ENCODE measurements at places on chromosomes 6 and 20. TPM values are rescaled to one million over a fixed set of nuclear protein-coding genes. Genes with fewer than 3 reads are reported as not detected.

DNA sequence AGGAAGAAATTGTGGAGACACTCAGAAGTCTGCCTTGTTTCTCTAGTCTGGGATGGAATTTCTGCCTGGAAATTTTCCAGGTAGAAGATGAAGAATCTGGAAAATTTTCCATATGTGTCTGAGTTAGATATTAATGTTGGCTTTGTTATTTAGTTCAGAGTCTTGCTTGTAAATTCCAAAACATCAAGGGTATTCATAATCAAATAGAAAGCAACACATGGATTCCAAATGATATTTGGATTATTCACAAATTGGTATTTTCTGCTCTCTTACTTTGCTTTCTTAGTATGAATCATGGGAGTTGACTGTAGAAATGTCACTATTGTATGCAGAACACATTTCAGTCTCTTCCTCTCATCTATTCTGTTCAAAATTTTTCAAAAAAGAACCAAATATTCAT lies 116.0 kb downstream of the GRIK2 start:
- DNase-seq, result no peak

GRCh38 chr20:13419477-13419876 lies 198.4 kb downstream of the ISM1 start:
- DNase-seq, result no peak

The PLCB4 gene
- 17.7 TPM for total RNA-seq

DNA sequence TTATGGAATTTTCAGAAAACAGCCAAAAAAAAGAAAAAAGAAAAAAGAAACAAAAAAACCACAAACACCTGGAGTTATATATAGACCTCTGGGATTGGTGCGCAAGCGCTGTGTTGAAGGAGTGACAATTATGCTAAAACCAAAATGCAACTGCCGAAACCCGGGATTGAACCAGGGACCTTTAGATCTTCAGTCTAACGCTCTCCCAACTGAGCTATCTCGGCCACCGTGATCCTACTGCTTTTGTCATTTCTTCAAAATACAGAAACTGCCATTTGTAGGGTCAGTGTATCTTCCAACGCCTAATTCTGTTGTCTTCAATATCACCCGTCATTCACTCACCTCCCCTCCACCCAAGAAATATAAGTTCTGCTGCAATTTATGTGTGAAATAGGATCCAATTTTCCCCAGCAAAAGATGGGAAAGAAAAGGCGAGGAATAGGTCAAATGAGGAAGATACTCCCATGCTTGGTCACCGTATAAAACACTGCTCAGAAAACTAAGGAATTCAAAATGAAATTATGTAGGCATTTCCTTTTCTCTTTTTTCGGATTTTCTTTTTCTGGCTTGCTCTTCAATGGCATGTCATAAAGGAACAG lies 116.0 kb downstream of the TRIM27 start:
- no peak for DNase-seq

The ADTRP gene
- total RNA-seq, result 2.7 TPM

GRCh38 chr6:15363523-15364400 lies 117.9 kb downstream of the JARID2 start:
- DNase-seq, result no peak

The HLA-DQA2 gene
- total RNA-seq, result 6.4 TPM

DNA sequence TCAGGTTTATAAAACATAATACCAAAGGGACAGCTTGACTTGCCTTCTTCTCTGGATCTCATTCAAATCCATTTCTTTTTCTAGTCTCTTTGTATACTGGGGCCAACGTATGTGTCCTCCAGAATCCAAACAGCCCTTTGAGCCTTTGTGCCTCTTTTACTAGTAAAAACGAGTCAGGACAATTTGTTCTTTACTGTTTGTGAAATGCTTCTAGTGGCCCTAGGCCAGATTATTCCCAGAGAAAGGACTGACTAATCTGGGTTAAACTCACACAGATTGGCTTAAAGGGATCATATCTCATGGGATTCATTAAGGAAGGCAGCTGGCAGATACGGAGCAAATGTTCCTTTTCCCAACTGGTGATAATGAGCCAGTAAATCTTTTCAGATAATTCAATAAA lies 32.1 kb upstream of the MANEA start:
- DNase-seq, result no peak

GRCh38 chr20:24208652-24209051 lies 220.1 kb upstream of the GGTLC1 start:
- peak; percentile 30 for DNase-seq

DNA sequence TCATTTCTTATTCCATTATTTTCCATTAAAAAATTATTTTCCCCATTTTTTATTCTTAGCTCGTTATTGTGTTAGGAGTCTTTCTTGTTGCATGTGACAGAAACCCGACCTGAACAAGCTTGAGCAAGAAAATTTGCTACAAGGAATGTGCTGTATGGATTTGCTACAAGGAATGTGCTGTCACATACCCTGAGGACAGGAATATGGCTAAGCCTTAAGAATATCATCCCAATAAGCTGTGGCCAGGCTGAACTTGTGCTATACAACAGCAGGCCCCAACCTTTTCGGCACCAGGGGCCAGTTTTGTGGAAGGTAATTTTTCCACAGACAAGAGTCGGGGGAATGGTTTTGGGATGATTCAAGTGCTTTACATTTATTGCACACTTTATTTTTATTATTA lies 114.0 kb downstream of the TRMT11 start:
- no peak for DNase-seq

GRCh38 chr6:129382916-129383315 lies 327.1 kb downstream of the ARHGAP18 start:
- DNase-seq, result no peak

GRCh38 chr20:1845163-1845523 lies 50.1 kb upstream of the SIRPA start:
- no peak for DNase-seq

DNA sequence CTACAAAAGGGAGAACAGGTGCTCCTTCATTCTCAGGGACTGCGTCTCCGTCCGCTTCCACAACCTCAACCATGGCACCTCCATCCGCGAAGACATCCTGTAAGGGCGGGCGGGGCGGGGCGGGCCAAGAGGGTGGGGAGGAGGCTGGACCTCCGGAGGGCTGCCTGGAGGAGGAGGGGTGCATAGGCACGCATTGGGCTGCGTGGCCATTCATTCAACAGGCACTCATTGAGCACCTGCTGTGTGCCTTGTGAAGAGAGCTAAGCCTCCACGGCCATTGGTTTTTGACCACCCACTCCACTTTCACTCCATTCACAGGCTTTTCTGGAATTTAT lies 435 bp downstream of the ZSWIM3 start:
- DNase-seq, result no peak

The RFX6 gene
- total RNA-seq, result not detected

DNA sequence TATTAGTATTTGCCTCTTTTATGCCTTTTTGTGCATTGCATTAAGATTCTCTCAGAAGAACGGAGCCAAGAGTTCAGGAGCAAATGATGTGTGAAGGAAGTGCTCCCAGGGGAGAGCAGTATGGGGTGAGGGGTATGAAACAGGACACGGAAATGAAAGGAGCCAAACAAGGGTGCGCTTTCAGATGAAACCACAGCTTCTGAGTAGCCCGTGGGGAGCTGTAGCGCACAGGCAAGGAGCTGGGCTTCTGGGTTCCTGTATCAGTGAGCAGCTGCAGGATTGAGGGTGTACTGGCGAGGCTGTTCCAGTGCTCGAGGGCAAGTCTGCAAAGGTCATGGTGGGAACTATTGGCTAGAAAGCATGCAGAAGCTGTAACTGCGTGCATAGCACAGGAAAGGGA lies 25.4 kb downstream of the ANKEF1 start:
- DNase-seq, result no peak

GRCh38 chr6:55562318-55562717 lies 16.7 kb downstream of the HMGCLL1 start:
- DNase-seq, result no peak

- no peak for DNase-seq
Measured at GRCh38 chr6:46174904-46175303, 4.1 kb upstream of the ENPP5 start.

DNA sequence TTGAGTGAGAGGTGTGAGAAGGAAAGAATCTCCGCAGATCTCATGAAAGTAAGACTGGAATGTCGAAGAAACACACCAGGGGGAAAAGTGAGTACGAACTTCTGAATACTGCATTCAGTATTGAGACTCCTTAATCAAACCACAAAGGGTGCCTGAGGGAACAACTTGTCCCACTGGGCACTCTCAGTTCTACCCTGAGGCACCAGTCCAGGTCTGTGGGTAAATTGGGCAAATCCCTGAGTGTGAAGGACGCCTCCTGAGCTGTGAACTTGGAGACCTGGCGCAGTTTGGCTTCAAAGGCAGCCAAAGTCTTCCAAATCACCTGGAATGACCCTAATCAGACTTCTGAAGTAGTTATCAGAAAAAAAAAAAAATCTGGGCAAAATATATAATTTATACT lies 329.7 kb downstream of the BTBD9 start:
- DNase-seq, result no peak

DNA sequence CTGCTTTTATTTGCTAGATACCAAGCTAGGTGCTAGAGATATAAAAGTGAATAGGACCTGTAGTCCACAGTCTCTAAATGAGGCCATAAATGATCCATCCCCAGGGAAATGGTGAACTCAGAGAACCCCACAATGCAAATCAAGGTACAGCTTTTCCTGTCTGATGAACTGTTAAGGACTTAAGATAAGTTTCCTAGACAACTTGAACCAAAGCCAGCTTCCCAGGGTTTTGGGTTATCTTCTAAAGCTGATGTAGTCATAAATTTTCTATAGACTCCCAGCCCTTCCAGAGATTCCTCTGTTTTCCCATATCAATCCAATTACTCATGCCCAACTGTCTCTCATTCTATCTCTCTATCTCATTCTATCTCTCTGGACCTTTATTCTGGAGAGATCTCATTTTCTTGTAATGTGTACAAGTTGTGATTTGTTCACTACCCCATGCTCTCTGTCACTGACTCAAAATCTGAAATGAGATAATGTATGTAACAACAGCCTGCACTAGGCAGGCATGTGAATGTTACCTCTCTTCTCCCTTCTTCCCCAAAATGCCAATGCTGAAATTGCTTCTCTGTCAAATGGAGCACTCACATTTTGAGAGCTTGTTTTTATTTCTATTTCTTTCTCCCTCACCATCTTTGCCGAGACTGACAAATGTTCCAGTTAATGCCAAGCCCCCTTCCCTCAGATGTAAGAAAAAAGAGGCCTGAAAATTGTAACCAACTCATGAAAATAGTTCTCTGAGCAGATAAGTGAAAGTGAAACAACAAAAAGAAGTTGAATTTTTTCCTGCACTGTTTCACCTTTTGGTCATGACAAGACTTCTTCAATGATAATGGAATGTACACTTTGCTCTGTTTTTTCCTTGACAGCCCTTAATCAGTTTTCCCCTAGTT lies 279.9 kb downstream of the SLC35F1 start:
- peak; percentile 32 for DNase-seq

The SIGLEC1 gene
- total RNA-seq, result 20.2 TPM

GRCh38 chr6:105485456-105485855 lies 82.6 kb upstream of the PREP start:
- DNase-seq, result no peak

DNA sequence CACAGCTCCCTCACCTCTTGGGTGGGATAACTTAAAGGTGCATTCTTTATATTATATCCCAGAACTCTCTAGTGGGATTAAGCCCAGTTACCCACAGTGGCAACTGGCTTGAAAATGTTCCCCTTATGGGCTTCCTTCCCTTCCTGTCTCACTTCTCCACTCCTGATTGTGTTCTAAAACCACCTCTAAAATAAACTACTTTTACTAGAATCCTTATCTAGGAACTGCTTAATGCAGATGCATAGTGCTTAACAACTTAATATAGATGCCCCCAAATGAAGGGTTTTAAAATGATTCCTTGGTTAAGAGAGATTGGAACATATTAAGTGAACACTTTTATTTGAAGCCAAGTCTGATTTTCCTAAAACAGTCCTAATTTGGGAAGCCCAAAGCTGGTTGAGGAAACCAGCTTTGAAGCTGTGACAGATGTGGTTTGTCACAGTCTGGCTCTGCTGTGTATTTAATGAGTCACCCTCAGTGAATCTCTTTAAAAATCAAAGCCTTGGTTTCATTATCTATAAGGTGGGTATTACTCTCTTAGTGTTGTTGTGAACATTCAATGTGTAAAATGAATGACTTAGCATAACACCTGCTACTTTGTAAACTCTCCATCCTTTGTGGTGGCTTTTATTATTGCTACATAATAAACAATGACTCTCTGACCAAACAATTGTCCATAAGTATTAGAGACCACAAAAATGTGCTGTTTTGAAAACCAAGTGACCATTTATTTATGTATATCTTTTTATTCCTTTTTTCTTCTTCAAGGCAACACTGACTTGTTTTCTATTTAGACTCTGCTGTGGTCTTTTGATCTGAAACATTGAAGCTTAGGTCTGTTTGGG lies 24.4 kb downstream of the PLCB1 start:
- no peak for DNase-seq

DNA sequence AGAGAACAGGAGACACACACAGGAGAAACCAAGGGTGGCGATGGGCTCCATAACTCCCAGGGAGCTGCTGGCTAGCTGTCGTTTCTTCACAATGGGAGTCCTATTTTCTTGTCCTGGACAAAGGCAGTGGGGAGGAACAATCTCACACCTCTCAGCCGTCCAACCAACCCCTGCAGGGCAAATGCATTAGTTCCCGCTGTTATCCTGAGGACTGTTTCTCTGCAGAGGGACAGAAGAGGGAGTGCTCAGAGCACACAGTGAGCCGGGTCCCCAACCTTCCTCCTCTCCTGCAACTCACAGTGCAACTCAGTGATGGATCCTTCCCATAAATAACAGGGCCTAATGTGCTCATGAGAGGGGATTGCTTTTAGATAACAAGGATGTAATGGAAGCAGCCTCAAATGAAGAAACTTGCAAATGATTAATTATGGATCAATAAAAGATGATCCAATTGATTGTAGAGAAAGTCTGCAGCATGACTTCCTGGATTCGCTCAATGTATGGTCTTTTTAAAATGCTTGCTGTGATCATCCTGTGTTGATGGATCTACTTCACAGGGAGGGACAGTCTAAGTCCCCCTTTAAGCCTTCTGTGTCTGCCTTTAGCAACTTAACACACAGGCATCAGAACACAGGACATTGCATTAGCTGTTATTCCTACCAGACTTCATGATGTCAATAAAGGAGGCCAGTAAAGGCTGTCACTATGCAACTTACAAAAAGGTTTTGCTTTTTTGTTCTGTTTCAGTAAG lies 453.4 kb upstream of the AGPAT4 start:
- DNase-seq, result no peak

GRCh38 chr20:43662943-43663655 lies 3.8 kb upstream of the MYBL2 start:
- DNase-seq, result no peak

GRCh38 chr6:170415318-170415717 lies 108.8 kb downstream of the FAM120B start:
- no peak for DNase-seq

The HTR1B gene
- total RNA-seq, result 1.9 TPM

The BPIFB1 gene
- total RNA-seq, result not detected

The HLA-DMA gene
- total RNA-seq, result 98.5 TPM

GRCh38 chr6:8535519-8535918 lies 100.2 kb upstream of the SLC35B3 start:
- no peak for DNase-seq

- no peak for DNase-seq
Measured at GRCh38 chr20:16441546-16442164, 131.6 kb downstream of the KIF16B start.

GRCh38 chr20:37673444-37673843 lies 20.4 kb upstream of the CTNNBL1 start:
- DNase-seq, result no peak

The KIF25 gene
- not detected for total RNA-seq

GRCh38 chr6:155273431-155273830 lies 9.6 kb downstream of the CLDN20 start:
- peak; percentile 44 for DNase-seq

The NFKBIL1 gene
- total RNA-seq, result 20.0 TPM

The EFCAB8 gene
- total RNA-seq, result 0.13 TPM

All from kidney (tissue), 22 donors.